ENCODE measurements at places on chromosomes 7 and 10.

- no peak for DNase-seq
These were observed 127.9 kb downstream of the TCERG1L start for GRCh38 chr10:131183546-131184045.

GRCh38 chr7:2350055-2350454, 4.6 kb upstream of the EIF3B start:
- DNase-seq = no peak

DNA sequence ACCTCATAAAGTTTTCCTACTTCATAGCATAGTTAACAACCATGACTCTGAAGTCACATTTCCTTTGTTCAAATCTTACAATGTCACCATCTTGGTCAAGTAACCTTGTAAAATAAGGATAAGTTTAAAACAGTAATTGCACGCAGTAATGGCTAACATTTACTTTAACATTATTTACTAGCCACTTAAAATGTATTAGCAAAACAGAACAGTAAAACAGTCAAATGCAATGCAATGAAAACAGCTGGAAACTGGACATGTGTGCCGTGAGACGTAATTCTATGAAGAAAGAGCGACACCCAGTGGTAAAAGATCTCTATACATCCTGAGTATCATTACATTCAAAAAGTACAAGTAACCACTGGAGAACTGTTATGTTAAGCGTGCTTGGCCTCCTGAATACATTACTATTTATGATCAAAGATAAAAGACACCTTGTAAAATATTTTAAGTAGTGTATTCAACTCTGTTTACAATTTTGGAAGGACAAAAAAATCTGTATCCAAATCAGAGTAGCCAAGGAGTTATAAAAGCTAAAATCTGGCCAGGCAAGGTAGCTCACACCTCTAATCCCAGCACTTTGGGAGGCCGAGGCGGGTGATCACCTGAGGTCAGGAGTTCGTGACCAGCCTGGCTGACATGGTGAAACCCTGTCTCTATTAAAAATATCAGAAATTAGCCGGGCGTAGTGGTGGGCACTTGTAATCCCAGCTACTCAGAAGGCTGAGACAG, 27.2 kb downstream of the ATE1 start:
- DNase-seq = peak; percentile 23

DNA sequence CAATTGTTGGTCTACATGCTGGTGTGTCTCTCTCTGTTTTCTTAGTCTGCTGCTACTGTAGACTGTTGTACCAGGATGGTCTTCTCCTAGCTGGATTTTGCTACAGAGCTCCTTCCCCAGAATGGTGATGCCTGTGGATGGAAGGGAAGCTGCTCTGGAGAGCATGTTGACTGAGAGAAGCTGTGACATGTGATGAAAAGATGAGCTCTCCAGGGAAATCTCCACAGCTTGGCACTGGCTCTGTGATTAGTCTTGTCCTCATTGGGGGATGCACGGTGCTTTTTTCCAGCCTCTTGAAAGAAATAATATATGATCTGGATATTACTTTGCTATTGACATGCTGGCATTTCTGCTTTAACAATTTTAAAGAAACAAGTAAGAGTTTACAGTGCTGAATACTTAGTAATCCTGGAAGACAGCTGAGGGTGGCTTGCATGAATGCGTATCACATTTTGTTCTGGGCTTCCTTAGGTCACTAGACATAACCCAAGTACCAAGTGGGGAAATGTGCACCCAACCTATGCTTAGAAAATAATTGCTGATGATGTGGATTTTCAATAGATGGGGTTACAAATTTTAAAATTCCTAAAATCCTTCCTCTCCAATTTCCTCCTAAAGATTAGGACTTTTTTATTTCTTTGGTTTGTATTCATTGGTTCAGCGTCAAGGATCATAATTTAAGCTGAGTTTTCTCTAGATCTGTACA, 849.7 kb downstream of the KCNMA1 start:
- no peak for DNase-seq

DNA sequence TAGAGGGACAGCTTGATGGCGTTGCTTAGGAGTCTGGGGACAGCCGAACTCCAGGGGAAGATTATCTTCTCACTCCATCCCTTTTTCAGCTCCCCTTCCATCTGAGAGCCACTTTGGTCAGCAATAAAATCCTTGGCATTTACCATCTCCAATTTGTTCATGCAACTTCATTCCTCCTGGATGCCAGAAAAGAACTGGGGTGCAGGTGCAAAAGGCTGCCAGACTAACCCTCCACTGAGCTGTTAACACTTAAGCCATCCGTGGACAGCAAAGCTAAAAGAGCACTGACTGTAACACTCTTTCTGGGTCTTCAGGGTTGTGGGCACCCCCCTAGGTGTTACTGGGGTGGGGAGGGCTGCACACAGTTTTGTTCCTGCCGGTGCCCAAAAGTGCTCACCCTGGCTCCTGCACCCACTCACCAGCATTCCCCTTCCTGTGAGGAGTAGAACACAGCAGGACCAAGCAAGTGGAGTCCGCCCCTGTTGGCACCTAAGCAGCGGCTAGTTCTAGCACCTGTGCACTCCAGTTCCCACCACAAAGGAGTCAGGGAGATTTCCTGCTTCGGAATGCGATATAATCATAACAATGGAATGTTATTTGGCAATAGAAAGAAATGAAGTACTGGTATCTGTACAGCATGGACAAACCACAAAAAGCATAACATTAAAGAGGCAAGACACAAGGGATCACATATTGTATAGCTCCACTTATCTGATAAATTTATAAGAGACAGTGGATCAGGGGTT, 95.1 kb downstream of the NPY start:
- peak; percentile 12 for DNase-seq

- DNase-seq = no peak
These were observed 408.4 kb upstream of the SHH start for GRCh38 chr7:156220701-156221100.

DNA sequence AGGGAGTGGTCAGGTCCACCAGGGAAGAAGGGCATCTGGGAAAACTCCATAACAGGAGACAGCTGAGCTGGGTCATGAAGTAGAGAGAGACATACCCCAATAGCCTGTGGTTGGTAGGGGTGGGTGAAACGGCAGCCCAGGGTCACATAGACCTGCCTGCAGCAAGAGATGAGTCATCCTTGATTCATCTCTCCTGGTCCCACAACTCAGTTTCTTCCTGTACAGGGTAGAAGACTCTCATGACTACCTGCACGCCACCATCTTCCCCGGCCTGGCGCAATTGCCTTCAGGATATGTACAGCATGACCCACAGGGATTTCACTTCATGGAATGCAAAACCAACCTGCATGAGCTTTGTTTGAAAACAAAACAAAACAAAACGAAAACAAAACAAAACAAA, 45.1 kb upstream of the ADAM12 start:
- DNase-seq = no peak

DNA sequence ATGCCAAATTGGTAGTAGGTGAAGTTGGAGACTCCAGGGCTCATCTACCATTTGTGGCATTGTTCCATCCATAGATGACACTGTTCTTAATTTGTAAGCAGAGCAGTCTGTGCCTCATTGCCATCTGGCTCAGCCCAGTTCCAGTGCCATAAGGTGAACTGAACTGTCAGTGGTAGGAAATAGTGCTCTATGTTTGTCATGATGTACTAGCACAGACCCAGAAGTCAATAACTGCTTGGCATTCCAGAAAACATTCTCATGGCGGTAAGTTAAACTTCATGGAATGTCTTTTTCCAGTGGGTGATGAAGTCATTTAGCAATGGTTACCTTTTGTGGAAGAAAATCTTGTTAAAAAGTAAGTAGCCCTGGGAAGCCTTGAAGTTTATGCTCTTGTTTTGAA, 302.7 kb downstream of the SUGCT start:
- peak; percentile 89 for DNase-seq

DNA sequence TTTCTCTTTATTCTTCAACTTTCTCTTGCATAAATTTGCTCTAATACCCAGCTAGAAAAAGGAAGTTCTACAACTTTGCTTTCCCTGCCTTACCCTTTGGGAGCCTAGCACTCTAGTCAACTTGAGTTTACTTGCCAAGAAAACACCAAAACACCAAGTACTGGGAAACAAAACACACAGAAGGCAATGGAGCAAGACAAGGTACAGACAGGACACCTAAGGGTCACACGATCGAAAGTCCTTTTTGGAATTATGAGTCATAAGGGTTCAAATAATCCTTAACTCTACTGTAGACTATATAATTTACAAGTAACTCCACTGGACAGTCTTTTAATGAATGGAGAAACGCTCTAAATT, 42.6 kb upstream of the ANAPC16 start:
- DNase-seq = no peak

DNA sequence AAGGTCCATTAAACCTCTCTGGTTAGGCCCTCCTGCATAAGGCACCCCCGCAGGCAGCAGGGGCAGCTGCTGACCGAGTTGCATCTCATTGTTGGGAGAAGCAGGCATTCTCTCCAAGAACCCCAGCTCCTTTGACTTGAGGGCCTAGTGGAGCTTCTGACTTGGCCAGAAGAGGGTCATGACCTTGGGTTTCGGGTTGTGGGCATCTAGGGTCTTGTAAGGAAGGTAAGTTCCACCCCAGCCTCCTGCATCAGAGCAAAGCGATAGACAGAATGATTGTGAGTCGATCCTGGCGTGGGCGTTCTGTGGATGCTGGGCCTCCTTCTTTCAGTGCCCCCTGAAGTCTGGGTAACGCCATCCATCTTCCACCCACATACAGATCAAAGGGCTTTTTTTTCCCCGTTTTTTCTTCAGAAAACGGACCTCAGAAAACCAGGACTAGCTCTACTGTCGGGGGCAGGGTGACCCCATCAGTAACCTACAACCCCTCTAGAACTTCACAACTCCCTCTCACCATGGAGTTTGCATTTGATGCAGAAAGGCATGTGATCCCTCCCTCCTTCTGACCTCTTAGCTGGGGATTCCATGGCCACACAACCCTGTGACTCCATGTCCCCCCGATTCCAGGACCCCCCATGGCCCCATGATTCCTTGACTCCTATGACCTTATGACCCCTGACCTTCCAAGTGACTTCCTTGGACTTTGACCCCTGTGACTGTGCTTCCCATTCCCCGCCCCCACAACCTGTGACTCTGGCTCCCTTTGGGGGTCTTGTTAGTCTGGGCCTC, 3.0 kb downstream of the SEMA4G start:
- no peak for DNase-seq

- no peak for DNase-seq
These were observed 176.3 kb upstream of the TCF7L2 start for GRCh38 chr10:112773783-112774182.

GRCh38 chr7:156540619-156541165, 99.9 kb upstream of the RNF32 start:
- DNase-seq = no peak

DNA sequence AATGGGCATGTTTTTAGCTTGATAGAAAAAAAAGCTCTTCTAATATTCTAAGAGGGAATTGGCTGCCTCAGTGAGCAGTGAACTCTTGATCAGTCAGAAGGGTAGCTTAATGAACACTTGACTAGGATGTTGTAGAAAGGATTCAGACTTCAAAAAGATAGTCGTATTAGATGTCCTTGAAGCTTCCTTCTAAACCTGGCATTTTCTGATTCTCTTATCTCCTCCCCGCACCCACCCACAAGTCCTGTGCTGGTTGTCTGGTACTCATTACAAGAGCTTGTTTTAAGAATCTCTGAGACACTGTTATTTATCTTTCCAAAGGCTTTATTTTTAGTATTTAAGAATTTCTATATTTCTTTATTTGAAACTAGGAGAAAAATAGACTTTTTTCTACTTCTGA, 7.4 kb upstream of the SMIM30 start:
- DNase-seq = no peak

DNA sequence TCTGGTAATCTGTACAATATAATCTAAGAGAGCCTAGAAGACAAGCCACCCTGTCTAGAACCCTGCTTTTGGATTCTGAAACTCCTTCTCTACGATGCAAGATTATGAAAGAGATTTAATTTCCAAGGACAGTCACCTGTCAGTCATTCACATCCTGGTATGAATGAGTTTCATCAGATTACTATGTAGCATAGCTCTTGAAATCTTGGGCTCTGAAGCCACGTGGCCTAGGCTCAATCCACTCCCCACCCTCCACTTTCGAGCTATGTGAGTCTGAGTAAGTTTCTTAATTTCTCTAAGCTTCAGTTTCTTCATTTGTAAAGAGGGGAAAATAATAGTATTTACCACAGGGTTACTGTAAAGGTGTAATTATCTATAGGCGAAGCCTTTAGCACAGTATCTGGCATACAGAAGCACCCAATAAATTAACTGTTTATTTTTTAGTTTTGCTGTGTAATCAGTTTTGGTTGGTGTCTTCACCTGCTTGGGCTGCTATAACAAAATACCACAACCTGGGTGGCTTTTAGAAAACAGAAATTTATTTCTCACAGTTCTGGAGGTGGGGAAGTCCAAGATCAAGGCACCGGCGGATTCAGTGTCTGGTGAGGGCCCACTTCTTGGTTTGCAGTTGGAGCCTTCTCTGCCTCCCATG, 71.3 kb downstream of the MYOF start:
- no peak for DNase-seq

DNA sequence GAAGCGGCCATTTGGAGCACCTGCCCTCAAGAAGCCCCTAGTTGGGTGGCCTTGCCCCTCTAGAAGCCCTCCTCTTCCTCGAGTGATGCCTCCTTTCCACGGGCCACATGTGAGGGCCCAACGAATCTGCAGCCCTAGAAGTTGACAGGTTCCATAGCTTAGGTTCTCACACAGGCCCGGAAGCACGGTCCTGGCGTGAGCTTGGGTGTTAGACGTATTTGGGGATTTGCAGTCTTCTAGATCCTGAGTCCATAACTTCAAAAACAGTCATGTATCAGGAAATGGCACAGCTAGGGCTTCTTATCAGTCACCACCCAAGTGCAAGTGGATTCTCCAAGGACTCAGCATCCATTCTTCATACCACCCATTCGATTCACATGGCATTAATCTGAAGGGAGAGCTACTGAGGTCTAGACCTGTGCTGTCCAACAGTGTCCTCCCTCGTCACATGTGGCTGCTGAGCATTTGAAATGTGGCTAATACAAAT, 477 bp upstream of the FBXW4 start:
- no peak for DNase-seq

DNA sequence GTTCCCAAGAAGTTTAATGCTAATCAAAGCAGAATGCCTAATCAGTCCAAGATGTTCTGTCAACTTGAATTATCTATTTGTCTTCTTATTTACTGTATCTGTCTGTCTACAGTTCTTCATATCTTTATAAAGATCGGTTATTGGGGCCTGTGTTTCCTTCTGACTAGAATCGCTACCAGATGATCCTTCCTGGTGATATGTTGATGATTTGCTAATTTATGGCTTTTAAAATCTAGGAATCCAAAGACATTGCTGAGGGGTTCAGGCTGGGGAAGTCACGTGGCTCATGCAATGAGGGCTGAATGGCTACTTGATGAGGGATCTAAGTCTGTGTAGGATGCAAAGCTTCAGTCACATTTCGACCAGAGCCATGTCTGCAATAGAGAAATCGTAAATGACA, 536.3 kb downstream of the KCNMA1 start:
- peak; percentile 56 for DNase-seq

DNA sequence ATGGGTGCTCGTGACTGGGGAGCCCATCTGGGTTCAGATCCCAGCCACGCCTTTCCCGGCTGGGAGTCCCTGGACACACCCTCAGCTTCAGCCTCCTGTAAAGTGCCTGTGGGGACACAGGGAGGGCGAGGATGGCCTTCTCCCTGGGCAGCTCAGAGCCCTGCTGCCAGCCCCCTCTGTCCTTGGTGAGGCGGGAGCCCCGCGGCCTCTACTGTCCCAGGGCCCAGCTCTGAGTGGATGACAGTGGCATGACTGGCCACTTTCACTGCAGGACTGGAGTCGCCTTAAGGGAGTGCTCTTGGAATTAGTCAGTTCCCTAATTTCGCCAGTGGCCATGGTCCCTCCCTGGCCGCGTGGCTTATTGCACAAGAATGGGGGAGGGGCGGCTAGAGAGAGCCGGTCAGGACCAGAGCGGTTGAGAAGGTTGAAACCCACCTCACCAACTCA, 4.6 kb downstream of the BRI3 start:
- DNase-seq = no peak

Measured in fibroblast of skin of left biceps (primary cell).